Mucosa of gallbladder (tissue), 1 donor: ENCODE measurements at places on chromosomes 6 and 20. TPM values are rescaled to one million over a fixed set of nuclear protein-coding genes. Genes with fewer than 3 reads are reported as not detected.

DNA sequence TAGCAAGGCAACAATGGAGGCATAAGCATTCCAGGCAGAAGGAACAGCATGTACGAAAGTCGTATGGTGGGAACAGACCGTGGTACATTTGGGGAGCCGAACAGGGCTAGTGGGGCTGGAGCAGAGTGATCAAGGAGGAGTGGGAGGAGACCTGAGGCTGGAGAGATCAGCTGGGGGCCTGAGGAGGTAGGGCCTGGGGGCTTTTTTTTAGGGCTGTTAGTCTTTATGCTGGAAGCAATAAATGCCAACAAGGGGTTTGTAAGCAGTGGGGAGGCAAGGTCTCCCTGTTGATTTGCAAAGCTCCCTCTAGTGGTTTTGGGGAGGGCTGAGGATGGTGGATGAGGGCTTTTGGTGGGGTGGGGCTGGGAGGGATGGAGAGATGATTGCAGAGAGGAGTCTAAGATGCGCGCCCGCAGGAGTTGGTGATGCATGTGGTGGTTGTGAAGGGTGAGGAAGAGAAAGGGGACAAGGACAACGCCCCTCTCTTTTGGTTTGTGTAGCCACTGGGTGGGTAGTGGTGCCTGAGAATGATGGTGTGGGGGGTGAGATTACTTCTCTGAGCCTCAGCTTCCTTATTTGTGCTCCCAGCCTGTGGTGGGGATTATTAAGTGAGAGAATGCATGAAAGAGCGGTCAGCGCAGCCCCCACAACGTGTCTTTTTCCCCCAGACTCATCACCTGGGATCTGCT, 74.1 kb upstream of the TOX2 start:
- no peak for DNase-seq

DNA sequence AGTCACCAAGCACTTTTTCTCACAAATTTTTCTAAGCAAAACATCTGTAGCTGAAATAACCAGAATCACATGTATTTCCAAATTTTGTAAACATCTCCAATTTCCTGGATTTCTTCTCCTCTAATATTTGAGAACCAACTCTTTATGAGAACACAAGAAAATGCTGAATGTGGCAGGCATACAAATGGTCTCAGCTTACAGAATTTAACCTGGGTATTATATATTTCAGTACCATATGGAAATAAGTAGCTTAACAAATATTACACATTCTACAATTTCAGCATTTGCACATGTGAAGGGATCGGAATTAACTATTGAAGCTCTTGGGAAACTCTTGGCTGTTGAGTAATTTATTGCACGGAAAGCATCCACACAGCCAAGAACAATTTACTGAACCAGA, 92.5 kb downstream of the TBXT start:
- no peak for DNase-seq

DNA sequence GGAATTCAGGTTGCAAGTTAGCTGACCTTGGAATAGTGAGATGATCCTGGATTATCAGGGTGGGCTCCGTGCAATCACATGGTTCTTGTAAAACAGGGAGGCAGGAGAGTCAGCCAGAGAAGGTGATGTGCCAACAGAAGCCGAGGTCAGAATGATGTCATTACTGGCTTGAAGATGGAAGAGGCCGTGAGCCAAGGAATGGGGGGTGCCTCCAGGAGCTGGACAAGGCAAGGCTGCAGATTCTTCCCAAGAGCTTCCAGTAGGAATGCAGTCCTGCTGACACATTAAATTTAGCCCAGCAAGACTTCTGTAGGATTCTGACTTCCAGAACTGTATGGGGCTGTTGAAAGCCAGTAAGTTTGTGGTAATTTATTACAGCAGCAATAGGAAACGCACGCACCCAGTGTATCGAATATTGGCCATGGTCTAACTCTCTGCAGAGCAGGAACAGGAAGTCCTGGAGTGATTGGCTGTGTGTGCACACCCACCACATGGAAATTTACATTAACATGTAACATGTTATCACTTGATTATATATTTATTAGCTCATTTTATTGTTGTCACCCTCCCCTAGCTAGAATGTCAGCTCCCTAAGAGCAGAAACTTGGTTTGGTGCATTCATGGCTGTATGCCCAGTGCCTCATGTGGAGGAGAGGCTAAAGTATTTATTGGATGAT, 19.1 kb downstream of the SLC24A3 start:
- DNase-seq: no peak

- no peak for DNase-seq
Observed at GRCh38 chr20:35952480-35953386, 1.6 kb downstream of the SCAND1 start.

The CRYBG1 gene
- total RNA-seq: 18.2 TPM

DNA sequence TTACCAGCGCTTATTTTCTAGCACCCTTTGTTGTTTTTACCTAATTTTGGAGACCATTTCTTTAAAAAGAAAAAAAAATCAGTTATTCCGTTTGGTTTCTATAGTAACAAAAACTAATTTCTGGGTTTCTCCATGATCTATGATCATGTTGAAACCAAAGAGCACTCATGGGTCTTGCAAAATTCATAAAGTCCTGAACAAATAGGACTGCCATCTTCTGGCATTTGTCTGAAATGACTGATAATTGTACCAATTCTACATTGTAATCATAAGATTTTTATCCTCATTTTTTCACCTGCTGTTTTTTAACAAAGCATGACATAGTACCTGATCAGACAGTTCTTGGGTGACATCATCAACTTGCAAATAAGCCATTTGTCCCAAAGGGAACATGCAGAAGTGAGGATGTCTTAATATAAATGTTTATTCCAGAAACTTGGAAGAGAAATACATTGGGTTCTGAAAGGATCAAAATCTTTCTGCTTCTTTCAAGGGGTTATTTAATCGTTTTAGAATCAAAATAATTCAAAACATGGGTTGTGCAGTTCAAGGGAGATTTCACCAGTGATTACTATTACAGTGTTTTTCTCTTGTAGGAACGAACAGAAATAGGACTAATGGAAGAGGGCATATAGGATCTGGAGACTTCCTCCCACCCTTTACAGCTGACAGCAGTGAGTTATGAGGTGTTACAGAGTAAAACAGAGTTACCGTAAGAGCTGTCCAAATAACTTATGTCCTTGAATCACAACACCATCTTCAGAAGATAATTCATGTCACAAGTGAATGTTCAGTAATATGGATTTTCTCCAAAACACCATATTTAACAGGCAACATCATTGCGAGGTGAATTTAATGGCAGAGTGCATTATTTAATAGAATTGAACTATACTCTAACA, 87.1 kb upstream of the GJE1 start:
- no peak for DNase-seq

DNA sequence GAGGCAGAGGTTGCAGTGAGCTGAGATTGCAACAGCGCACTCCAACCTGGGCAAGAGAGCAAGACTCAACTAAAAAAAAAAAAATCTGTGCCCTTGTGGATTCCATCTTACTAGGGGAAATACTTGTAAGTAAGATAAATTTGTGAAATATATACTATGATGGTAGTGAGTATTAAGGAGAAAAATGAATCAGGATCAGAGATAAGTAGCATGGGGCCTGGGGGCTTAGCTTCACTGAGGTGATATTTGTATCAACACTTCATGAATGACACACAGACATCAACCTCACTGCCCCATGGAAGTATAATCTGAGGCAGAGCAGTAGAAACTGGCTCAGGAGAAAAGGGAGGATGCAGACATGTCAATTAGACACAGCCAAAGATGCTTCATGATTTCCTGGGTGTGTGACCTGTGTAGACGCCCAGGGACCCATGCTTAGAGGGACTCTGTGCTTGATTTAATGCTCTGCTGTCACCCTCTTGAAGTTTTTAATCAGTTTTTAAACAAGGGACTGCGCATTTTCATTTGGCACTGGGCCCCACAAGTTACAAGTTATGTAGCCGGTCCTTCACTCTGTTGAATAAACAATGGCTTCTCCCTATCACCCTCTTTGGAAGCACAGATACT, 41.9 kb downstream of the PCNA start:
- DNase-seq: no peak

DNA sequence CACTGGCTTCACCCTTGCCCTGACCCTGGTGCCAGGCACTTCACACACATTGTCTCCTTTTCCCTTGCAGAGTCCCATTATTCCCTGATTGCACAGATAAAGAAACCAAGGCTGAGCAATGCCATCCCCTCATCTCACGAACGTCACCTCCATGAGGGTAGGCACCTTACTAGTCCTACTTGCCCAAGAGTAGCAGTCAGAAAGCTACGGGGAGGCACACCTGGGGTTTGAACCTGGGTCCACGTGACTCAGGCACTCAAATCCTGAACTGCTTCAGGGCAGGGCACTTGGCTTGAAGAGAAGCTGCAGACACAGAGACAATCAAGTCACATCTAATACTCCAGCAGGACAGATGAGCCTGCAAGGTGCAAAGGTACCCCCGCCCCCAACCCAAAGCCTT, 1.9 kb downstream of the BCAS1 start:
- no peak for DNase-seq

DNA sequence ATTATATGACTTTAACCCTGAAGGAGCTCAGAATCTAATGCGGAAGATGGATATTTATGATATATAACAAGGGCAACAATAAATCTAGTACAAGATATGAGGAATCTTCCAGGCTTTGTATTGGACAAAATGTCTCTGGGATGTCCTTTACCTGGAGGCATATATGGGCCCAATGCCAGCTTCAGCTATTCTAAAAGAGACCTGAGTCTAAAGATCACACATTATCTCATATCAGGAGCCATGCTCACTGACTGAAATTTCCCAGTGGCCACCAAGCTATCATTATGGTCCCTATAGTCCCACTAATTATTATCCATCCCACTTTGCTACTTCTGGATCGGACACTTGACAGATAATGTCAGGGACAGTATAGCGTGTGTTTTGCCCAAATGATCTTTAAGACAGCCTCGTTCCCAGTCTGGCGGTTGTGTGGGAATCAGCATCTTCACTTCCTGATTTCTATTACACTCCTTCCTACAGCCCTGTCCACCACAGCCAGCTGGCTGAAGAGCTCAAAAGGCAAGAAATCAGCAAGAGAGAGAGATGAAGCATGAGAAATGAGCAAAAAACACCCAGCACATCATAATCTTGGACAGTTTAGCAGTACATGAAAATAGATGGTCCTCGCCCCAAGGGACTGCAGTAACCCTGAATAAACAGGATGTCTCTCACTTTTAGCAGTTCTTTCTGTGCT, 34.9 kb downstream of the KLHL31 start:
- no peak for DNase-seq

The SSTR4 gene
- not detected for total RNA-seq

The SEMG1 gene
- 1.1 TPM for total RNA-seq

DNA sequence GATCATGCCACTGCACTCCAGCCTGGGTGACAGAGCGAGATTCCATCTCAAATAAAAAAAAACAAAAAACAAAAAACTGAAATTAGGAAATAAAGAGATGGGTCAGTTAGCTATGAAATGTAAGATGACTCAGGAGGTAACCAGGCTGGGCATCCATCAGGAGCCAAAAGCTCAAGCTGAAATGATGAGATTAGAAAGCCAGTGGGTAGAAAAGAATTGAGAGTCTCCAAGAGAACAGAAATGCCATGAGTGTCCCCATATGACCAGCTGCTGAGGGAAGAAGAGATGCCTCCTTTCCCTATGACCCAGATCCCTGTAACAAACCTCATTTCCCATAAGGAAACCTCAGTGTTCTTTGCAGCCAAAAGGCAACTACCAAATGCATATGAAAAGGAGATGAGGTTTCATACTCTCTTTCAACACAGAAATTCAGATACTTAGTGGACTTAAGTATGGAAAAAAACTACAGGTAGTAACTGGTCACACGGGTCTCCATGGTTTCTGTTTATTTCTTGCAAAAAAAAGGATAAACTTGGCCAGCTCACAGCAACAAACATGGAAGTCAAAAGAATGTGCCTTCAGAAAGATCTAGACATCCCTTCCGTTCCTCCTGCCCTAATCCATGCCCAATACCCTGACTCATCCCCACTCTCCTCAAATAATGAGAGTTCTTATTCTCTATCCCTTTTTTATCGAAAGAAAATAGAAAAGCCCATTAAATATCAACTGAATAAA, 8.1 kb downstream of the ARHGAP18 start:
- DNase-seq: no peak

GRCh38 chr6:125316621-125317020, 14.9 kb upstream of the HDDC2 start:
- no peak for DNase-seq

DNA sequence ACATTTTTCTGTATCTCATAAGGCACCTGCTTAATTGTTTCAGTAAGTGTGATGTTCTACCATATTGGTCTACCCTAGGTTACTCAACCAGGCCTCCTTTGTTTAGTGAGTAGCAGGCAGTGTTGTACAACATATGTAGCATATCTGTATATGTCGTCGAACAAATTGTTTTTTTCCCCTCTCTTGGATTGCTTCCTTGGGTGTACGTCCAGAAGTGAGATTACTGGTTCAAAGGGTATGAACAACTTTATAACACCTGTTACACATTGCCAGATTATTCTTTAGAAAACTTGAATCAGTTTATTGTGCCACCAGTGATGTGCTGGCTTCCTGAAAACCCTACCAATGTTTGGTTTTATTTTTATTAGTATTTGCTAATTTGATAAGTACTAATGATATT, 14.7 kb downstream of the SLC16A10 start:
- no peak for DNase-seq

DNA sequence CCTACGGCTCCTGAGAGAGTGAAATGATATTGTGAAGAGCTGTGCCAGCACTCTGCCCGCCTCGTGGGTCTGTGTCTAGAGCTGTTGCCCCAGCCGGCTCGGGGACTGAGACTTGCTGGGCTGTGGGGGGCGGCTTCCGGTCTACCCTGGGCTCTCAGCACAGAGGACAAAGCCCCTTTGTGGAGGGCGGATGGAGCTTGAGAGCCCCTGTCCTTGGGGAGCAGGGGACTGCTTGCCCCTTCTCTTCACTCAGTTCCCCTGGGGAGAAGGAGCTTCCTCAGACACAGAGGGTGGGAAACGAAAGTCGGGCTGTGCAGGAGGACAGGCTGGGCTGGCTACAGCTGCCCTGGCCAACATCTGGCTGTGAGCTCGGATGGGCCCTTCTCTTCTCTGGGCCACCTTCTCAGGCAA, 11.0 kb downstream of the SRC start:
- no peak for DNase-seq

DNA sequence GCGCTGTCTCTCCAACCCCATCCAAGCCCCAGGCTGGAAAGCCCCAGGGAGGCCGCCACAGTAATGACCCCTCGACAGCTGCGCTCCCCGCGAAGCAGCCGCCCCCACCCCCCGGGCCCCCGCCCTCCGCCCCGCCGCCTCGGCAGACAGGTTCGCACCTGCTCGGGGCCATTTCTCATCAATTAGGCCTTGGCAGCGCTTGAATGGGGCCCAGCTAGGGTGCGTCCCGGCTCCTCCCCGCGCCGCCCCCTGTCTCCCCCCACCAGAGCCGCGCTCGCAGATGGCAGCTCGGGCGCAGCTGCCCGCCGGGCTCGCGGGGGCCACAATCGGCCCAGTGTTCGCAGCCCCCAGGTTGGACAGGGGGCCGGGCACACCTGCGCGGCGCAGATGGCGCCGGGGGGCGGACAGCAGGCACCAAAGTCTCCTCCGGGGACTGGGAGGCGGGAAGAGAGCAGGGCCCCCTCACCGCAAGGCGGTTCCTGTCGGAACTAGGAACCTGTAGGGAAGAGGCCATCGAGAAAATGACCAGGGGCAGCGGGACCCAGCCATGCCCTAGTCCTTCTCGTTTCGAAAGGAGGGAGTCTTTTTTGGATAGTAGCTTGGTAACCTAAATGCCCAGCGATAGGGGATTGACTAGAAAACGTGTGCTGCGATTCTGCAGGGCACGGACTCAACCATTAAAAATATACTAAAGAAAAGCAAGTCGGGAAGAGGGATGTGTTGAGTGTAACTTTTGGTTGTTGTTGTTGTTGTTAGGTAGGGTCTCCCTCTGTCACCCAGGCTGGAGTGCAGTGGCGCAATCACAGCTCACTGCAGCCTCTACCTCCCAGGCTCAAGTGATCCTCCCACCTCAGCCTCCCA, 83.2 kb upstream of the EYA2 start:
- no peak for DNase-seq

GRCh38 chr6:153591159-153591558, 447.9 kb upstream of the OPRM1 start:
- no peak for DNase-seq
